ENCODE measurements at places on chromosomes 6 and 20. TPM values are rescaled to one million over a fixed set of nuclear protein-coding genes. Genes with fewer than 3 reads are reported as not detected.

PBX2 gene
- 64.2 TPM for total RNA-seq

CD24 gene
- 1,059 TPM for total RNA-seq

FAM209B gene
- 0.59 TPM for total RNA-seq

BEND6 gene
- total RNA-seq = 1.8 TPM

TREML1 gene
- not detected for total RNA-seq

CD93 gene
- not detected for total RNA-seq

CFAP61 gene
- total RNA-seq = 0.15 TPM

TRIM10 gene
- total RNA-seq = not detected

CD40 gene
- total RNA-seq = 8.8 TPM

TREML2 gene
- total RNA-seq = not detected

C6orf120 gene
- total RNA-seq = 34.8 TPM

CBLN4 gene
- total RNA-seq = not detected

FOXQ1 gene
- total RNA-seq = 24.8 TPM

CSNK2B gene
- 224 TPM for total RNA-seq

F13A1 gene
- total RNA-seq = not detected

PKIB gene
- total RNA-seq = 62.9 TPM

SLC22A23 gene
- 14.6 TPM for total RNA-seq

SMLR1 gene
- not detected for total RNA-seq

NNAT gene
- 205 TPM for total RNA-seq

MAS1 gene
- under 0.01 TPM for total RNA-seq

TUBB2A gene
- total RNA-seq = 789 TPM

EDN3 gene
- total RNA-seq = not detected

AHCY gene
- 361 TPM for total RNA-seq

PDE7B gene
- total RNA-seq = not detected

PLTP gene
- 87.3 TPM for total RNA-seq

TRIM40 gene
- not detected for total RNA-seq

IL17F gene
- not detected for total RNA-seq

CRYBG1 gene
- total RNA-seq = 1.3 TPM

OPN5 gene
- total RNA-seq = not detected

ADGRF5 gene
- total RNA-seq = 1.0 TPM

GNAS-AS1 gene
- 0.24 TPM for total RNA-seq

TNFAIP3 gene
- 1.2 TPM for total RNA-seq

EYA4 gene
- total RNA-seq = 0.10 TPM

LRRC73 gene
- not detected for total RNA-seq

ANKEF1 gene
- total RNA-seq = 5.2 TPM

HTR1E gene
- not detected for total RNA-seq

MUC21 gene
- total RNA-seq = not detected

TAGAP gene
- total RNA-seq = not detected

MOCS1 gene
- 22.0 TPM for total RNA-seq

CDYL gene
- 65.6 TPM for total RNA-seq

GRIK2 gene
- total RNA-seq = 0.76 TPM

EPB41L1 gene
- total RNA-seq = 11.9 TPM

MYCT1 gene
- 2.7 TPM for total RNA-seq

PFDN6 gene
- 90.2 TPM for total RNA-seq

ZSCAN23 gene
- total RNA-seq = 6.5 TPM

LRRN4 gene
- 0.76 TPM for total RNA-seq

RAET1L gene
- not detected for total RNA-seq

BICRAL gene
- 6.0 TPM for total RNA-seq

TBXT gene
- total RNA-seq = 0.22 TPM

SLC17A1 gene
- total RNA-seq = not detected

BPIFB2 gene
- not detected for total RNA-seq

OTOR gene
- total RNA-seq = not detected

ADGB gene
- not detected for total RNA-seq

SLC35D3 gene
- total RNA-seq = 0.42 TPM

PLCB4 gene
- 4.7 TPM for total RNA-seq

PXDC1 gene
- 1.4 TPM for total RNA-seq

PDYN gene
- total RNA-seq = 0.15 TPM
